Right lung (tissue), 10 donors: ENCODE measurements at places on chromosomes 7 and 10. TPM values are rescaled to one million over a fixed set of nuclear protein-coding genes. Genes with fewer than 3 reads are reported as not detected.

Gene MYL10
- 0.43 TPM for polyA plus RNA-seq

Gene CALML5
- polyA plus RNA-seq, result not detected

Gene PURB
- 30.6 TPM for polyA plus RNA-seq

Gene UNCX
- polyA plus RNA-seq, result not detected

Gene HGF
- 15.0 TPM for polyA plus RNA-seq

Gene LRIT1
- polyA plus RNA-seq, result not detected

Gene CYP2C8
- 10.6 TPM for polyA plus RNA-seq

Gene ANKRD30A
- polyA plus RNA-seq, result not detected

Gene BTBD16
- polyA plus RNA-seq, result 0.11 TPM

Gene MPP7
- polyA plus RNA-seq, result 13.3 TPM

Gene MLXIPL
- 2.7 TPM for polyA plus RNA-seq

Gene CNPY1
- not detected for polyA plus RNA-seq

Gene TUBAL3
- polyA plus RNA-seq, result not detected

Gene FOXK1
- 15.3 TPM for polyA plus RNA-seq

Gene ATOH7
- polyA plus RNA-seq, result 0.21 TPM

Gene CCDC136
- 36.6 TPM for polyA plus RNA-seq

Gene HOXA3
- 33.5 TPM for polyA plus RNA-seq

Gene GNAT3
- polyA plus RNA-seq, result not detected

Gene GNGT1
- polyA plus RNA-seq, result not detected

Gene STEAP4
- polyA plus RNA-seq, result 9.2 TPM

Gene TMEM176A
- polyA plus RNA-seq, result 6.8 TPM

Gene SPDYE5
- polyA plus RNA-seq, result 3.0 TPM

Gene CAV2
- polyA plus RNA-seq, result 100 TPM

Gene MYH16
- polyA plus RNA-seq, result 0.04 TPM

Gene COL17A1
- polyA plus RNA-seq, result 0.85 TPM

Gene AKR1D1
- polyA plus RNA-seq, result not detected

Gene CUBN
- polyA plus RNA-seq, result 6.2 TPM

Gene ZNF438
- 11.6 TPM for polyA plus RNA-seq

Gene FAM20C
- 37.9 TPM for polyA plus RNA-seq

Gene SAMD9
- 6.4 TPM for polyA plus RNA-seq

Gene CFAP43
- polyA plus RNA-seq, result 16.5 TPM

Gene PNLIPRP3
- not detected for polyA plus RNA-seq

Gene INA
- polyA plus RNA-seq, result 0.53 TPM

Gene METTL27
- polyA plus RNA-seq, result 8.6 TPM

Gene UBTD1
- 28.0 TPM for polyA plus RNA-seq

Gene FAM237B
- polyA plus RNA-seq, result 0.11 TPM

Gene CLEC2L
- polyA plus RNA-seq, result 0.78 TPM

Gene STEAP2
- polyA plus RNA-seq, result 5.0 TPM

Gene PTPRE
- polyA plus RNA-seq, result 7.6 TPM
